Cardiac atrium fibroblast (primary cell): ENCODE measurements at places on chromosomes 2 and 18. TPM values are rescaled to one million over a fixed set of nuclear protein-coding genes. Genes with fewer than 3 reads are reported as not detected.

The SLC16A14 gene
- total RNA-seq: 0.18 and 0.49 TPM in 2 replicates

The PDE1A gene
- 170 and 206 TPM in 2 replicates for total RNA-seq

The HRH4 gene
- not detected in 2 replicates for total RNA-seq

The CELF4 gene
- total RNA-seq: not detected in 2 replicates

The ALK gene
- total RNA-seq: not detected in 2 replicates

The TSPYL6 gene
- total RNA-seq: not detected in 2 replicates

The TRIB2 gene
- 107 and 156 TPM in 2 replicates for total RNA-seq

The RAB17 gene
- total RNA-seq: 0.81 and 1.4 TPM in 2 replicates

The SP140 gene
- total RNA-seq: not detected in 2 replicates

The NETO1 gene
- 0.54 TPM in 1 of 2 replicates, not detected in the other for total RNA-seq

The PTMA gene
- 411 and 435 TPM in 2 replicates for total RNA-seq

The MATN3 gene
- total RNA-seq: 0.49 and 3.2 TPM in 2 replicates

The LBX2 gene
- 1.6 and 2.1 TPM in 2 replicates for total RNA-seq

The ARL6IP6 gene
- total RNA-seq: 16.0 and 20.2 TPM in 2 replicates

The CYP27A1 gene
- 2.7 and 2.9 TPM in 2 replicates for total RNA-seq

The CRACDL gene
- total RNA-seq: 0.32 TPM in 1 of 2 replicates, not detected in the other

The APCDD1 gene
- 9.2 and 26.7 TPM in 2 replicates for total RNA-seq

The CDH20 gene
- total RNA-seq: 1.8 and 5.8 TPM in 2 replicates

The GALNT3 gene
- total RNA-seq: not detected in 2 replicates

The ALPI gene
- not detected in 2 replicates for total RNA-seq

The HJURP gene
- 6.3 and 21.2 TPM in 2 replicates for total RNA-seq

The GPN1 gene
- total RNA-seq: 21.3 and 21.9 TPM in 2 replicates

The GPR35 gene
- not detected in 2 replicates for total RNA-seq

The EFHD1 gene
- 0.18 and 2.1 TPM in 2 replicates for total RNA-seq

The KHK gene
- 1.3 TPM in 1 of 2 replicates, not detected in the other for total RNA-seq

The CD207 gene
- not detected in 2 replicates for total RNA-seq

The GPBAR1 gene
- total RNA-seq: not detected in 2 replicates

The GKN1 gene
- total RNA-seq: not detected in 2 replicates

The COL4A4 gene
- total RNA-seq: 45.2 and 55.4 TPM in 2 replicates

The UGT1A6 gene
- not detected in 2 replicates for total RNA-seq

The POMC gene
- total RNA-seq: 0.18 and 2.8 TPM in 2 replicates

The COBLL1 gene
- 0.36 and 3.7 TPM in 2 replicates for total RNA-seq

The SPATA3 gene
- total RNA-seq: not detected in 2 replicates
